ENCODE measurements at places on chromosomes 1 and 21. TPM values are rescaled to one million over a fixed set of nuclear protein-coding genes. Genes with fewer than 3 reads are reported as not detected.

LENEP gene
- 0.93 TPM for polyA plus RNA-seq

RGS4 gene
- 11.0 TPM for polyA plus RNA-seq

XCL2 gene
- polyA plus RNA-seq = not detected

L1TD1 gene
- polyA plus RNA-seq = 5.2 TPM

IFI44L gene
- polyA plus RNA-seq = 7.6 TPM

ATAD3B gene
- 19.5 TPM for polyA plus RNA-seq

CFAP107 gene
- 0.50 TPM for polyA plus RNA-seq

FMO4 gene
- 28.2 TPM for polyA plus RNA-seq

C4BPA gene
- 0.52 TPM for polyA plus RNA-seq

IGSF21 gene
- polyA plus RNA-seq = 0.12 TPM

MANEAL gene
- polyA plus RNA-seq = 3.6 TPM

FAM110D gene
- polyA plus RNA-seq = 0.63 TPM

Data from left kidney (tissue), 8 donors.